ENCODE measurements at places on chromosomes 7 and 10. TPM values are rescaled to one million over a fixed set of nuclear protein-coding genes. Genes with fewer than 3 reads are reported as not detected.

HOXA3 gene
- total RNA-seq: 6.1 TPM

- no peak for DNase-seq
Observed at GRCh38 chr7:152521420-152522337, 85.9 kb upstream of the KMT2C start.

DNA sequence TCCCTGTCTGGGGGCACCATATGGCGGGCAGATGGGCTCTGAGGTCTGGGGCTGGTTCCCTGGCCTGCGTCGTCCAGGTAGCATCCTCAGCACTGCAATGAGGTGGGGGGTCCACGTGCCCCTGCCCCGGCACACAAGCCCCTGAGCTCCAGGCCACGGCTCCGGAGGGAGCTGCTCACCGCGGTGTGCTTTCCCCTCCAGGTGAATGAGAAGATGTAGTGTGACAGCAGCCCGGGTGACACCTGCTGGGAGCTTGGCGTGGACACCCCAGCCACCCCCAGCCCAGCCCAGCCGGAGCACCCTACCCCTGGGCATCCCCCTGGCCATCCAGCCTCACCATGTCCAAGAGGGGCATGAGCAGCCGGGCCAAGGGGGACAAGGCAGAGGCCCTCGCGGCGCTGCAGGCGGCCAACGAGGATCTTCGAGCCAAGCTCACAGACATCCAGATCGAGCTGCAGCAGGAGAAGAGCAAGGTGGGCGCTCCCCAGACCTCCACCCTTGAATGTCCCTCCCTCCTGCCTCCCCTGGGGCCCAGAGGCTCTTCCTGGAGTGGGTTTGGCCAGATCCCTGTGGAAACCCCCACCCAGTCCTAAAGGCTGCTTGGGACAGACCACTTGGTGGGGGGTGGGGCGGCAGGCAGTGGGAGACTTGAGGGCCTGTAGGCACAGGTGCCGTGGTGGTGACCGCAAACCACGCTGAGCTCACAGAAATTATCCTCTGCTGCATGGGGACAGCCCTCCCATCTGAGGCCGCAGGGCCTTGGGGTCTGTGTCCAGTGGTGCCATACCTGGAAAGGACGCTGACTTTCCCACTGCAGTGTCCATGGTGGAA, 38.9 kb downstream of the JAKMIP3 start:
- no peak for DNase-seq

ADAM22 gene
- 14.9 TPM for total RNA-seq

OR2A42 gene
- 0.40 TPM for total RNA-seq

- DNase-seq: no peak
Observed at GRCh38 chr7:157312941-157313340, 23.9 kb upstream of the DNAJB6 start.

DNA sequence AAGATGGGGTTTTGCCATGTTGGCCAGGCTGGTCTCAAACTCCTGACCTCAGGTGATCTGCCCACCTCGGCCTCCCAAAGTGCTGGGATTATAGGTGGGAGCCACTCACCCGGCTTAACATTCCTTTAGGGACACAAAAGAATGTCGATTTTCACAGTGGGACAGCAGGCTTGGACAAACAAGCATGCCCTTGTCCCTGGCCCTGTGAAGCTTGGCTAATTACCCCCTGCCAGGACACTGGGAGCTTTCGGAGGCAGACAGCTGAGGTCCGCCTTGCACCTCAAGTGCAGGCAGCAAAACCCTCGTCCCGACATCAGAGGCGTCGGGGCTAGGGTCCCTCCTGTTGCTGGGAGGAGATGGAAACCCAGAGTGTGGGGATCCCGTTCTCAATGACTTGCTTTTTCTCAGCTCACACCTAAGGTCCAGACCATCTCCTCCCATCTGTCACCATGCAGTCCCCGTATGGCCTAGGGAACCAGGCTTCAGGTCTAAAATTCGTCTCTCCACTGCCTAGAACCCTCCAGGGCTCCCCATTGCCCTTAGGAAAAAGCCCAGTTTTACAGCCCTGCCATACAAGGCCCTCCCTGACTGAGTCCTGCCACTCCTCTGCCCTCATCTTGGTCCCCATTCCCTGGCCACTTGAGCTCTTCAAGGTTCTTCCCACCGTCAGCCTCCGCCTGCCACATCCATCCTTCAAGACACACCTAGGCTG, 6.3 kb upstream of the CLIP2 start:
- DNase-seq: no peak

DNA sequence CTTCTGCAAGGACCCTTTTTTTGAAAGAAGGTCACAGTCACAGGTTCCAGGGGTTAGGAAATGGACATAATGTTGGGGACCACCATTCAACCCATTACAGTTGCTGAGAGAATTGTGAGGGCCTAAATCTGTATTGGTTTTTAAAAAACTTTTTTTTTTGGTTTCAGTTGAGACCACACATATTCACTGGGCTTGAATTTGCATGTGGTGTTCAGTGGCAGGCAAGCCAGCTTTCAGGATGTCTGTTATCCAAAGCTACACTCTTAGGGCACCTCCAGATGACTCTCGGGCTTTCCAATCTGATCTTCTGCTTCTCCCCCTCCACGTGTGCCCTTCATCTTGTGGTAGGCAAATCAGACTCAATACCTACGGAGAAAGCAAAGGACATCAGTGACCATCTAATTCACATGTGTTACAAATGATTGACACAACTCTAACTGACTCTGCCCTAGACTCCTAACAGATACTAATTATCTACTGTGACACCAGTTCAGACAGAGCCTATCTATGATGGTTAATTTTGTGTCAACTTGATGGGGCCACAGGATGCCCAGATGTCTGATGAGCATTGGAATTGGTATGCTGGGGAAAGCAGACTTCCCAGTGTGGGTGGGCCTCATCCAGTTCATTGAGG, 93.3 kb upstream of the ELMO1 start:
- no peak for DNase-seq

GRCh38 chr10:86411281-86411841, 44.8 kb upstream of the GRID1 start:
- DNase-seq: no peak

ANXA11 gene
- 89.6 TPM for total RNA-seq

All from thyroid gland (tissue), 4 donors.